ENCODE measurements at places on chromosomes 3 and 15. TPM values are rescaled to one million over a fixed set of nuclear protein-coding genes. Genes with fewer than 3 reads are reported as not detected.

The TRIM59 gene
- total RNA-seq = 7.9 TPM

The PPM1M gene
- total RNA-seq = 28.5 TPM

The PAQR5 gene
- total RNA-seq = 0.03 TPM

The HRG gene
- total RNA-seq = not detected

The MAP1A gene
- 96.1 TPM for total RNA-seq

The SCG5 gene
- 29.6 TPM for total RNA-seq

The CHRM5 gene
- total RNA-seq = not detected

The SMCO1 gene
- not detected for total RNA-seq

The WDR72 gene
- not detected for total RNA-seq

The PLCD1 gene
- total RNA-seq = 39.2 TPM

The ESYT3 gene
- total RNA-seq = 0.07 TPM

The FBXO45 gene
- 8.9 TPM for total RNA-seq

The VWA5B2 gene
- 0.03 TPM for total RNA-seq

The IQCF5 gene
- not detected for total RNA-seq

The RYR3 gene
- 0.07 TPM for total RNA-seq

The MYO5C gene
- 0.07 TPM for total RNA-seq

The PRR23E gene
- not detected for total RNA-seq

The CSPG5 gene
- total RNA-seq = 0.26 TPM

The BBX gene
- total RNA-seq = 83.9 TPM

The TTLL13 gene
- total RNA-seq = not detected

The GPR156 gene
- 2.0 TPM for total RNA-seq

The ASB14 gene
- total RNA-seq = not detected

The DAPK2 gene
- 0.98 TPM for total RNA-seq

The PP2D1 gene
- total RNA-seq = not detected

The SFMBT1 gene
- 4.5 TPM for total RNA-seq

The GP9 gene
- not detected for total RNA-seq

The KIF15 gene
- total RNA-seq = 2.9 TPM

The KBTBD12 gene
- total RNA-seq = 0.03 TPM

The SLC6A11 gene
- total RNA-seq = 0.03 TPM

The STRIT1 gene
- not detected for total RNA-seq

The GATA2 gene
- 2.3 TPM for total RNA-seq

The DGKG gene
- 1.2 TPM for total RNA-seq

The GJD2 gene
- total RNA-seq = not detected

The TLR9 gene
- 0.23 TPM for total RNA-seq

The GRK7 gene
- not detected for total RNA-seq

The THAP10 gene
- total RNA-seq = 1.7 TPM

The FBXW12 gene
- total RNA-seq = not detected
